ENCODE measurements at places on chromosomes 11 and 22.
A peak's percentile ranks its signal among the peaks of the same experiment; 100 is the strongest.

DNA sequence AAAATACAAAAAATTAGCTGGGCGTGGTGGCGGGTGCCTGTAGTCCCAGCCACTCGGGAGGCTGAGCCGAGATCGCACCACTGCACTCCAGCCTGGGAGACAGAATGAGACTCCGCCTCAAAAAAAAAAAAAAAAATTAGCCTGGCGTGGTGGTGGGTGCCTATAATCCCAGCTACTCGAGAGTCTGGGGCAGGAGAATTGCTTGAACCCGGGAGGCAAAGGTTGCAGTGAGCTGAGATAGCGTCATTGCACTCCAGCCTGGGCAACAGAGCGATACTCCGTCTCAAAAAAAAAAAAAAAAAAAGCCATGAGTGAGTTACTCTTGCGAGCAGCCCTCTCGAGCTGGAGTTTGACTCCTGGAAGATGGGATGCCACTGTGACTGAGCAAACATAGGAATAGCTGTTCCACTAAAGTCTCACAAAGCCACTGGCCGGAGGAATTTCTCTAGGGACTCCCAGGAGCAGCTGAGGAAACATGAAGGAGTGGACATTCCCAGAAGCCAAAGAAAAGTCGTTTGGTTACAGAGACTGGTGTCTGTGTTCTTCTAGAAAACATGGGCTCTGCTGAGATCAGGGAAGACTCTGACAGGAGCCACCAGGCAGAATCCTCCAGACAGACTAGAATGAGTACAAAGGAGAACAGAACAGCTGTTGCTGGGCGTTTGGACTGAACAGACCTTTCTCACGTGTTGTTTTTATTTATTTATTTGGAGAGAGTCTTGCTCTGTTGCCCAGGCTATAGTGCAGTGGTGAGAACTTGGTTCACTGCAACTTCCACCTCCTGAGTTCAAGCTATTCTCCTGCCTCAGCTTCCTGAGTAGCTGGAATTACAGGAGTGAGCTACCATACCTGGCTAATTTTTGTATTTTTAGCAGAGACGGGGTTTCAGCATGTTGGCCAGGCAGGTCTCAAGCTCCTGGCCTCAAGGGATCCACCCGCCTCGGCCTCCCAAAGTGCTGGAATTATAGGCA lies 32.4 kb upstream of the MYH9 start:
- no peak overlapping the region for H3K4me3 ChIP-seq
- no peaks in the 10 kb centered on the region for H3K27me3 ChIP-seq
- DNase-seq = no peak
- H3K4me1 ChIP-seq = peaks cover 29% of the 10 kb centered on the region
- H3K27ac ChIP-seq = no peak overlapping the region

- H3K27ac ChIP-seq = no peak overlapping the region
- peak; percentile 27 for DNase-seq
- no peaks in the 10 kb centered on the region for H3K36me3 ChIP-seq
- H3K4me3 ChIP-seq = no peak overlapping the region
- H3K4me1 ChIP-seq = peaks cover 14% of the 10 kb centered on the region
These were observed 85.2 kb downstream of the CCDC81 start for GRCh38 chr11:86459682-86460460.

DNA sequence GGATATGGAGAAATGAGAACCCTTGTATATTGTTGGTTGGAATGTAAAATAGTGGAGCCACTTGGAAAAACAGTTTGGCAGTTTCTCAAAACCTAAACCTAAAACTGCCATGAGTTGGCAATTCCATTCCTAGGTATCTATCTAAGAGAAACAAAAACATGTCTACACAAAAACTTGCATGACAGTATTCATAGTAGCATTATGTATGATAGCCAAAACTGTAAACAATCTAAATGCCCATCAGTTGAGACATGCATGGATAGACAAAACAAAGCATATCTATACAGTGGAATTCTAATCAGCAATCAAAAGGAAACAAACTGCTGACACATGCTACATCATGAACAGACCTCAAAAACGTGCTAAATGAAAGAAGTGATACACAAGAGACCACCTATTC lies 34.9 kb downstream of the TRAF6 start:
- no peaks in the 10 kb centered on the region for H3K4me1 ChIP-seq
- H3K4me3 ChIP-seq = no peak overlapping the region

- no peak for DNase-seq
- H3K27me3 ChIP-seq = peaks cover 31% of the 10 kb centered on the region
- no peaks in the 10 kb centered on the region for H3K36me3 ChIP-seq
- H3K4me1 ChIP-seq = no peaks in the 10 kb centered on the region
- H3K27ac ChIP-seq = no peak overlapping the region
- no peak overlapping the region for H3K4me3 ChIP-seq
These were observed 601.8 kb downstream of the INSC start for GRCh38 chr11:15716550-15716949.

GRCh38 chr11:76671237-76671592 lies 668 bp upstream of the LRRC32 start:
- H3K27me3 ChIP-seq = peaks cover 6% of the 10 kb centered on the region
- no peak for DNase-seq
- H3K27ac ChIP-seq = no peak overlapping the region
- H3K4me1 ChIP-seq = peaks cover 11% of the 10 kb centered on the region
- no peaks in the 10 kb centered on the region for H3K36me3 ChIP-seq

DNA sequence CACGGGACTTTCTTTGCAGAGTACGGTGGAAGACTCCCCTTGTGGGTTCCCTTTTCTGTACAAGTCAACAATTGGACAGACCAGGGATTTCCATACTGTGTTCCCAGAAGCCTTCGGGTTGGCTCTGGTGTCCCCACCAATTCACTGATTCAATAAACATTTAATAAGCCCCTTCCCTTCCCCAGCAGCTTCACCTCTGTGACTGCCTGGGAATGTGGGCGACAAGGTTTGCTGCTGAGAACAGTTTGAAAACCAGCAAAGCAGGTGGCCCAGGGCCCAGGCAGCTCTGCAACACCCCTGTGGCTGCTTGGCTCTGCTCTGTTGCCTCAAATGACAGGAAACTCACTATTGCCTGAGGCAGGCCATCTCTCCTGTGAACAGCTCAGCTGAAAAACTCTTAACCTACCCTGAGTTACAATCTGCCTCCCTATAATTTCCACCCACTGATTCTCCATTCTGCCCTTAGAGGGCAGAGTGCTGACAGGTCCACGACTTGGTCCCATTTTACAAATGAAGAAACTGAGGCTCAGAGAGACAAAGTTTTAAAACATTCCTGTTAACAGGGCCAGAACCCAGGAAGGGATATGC lies 10.4 kb downstream of the ADORA2A start:
- no peaks in the 10 kb centered on the region for H3K4me1 ChIP-seq
- H3K27ac ChIP-seq = no peak overlapping the region
- DNase-seq = no peak
- no peak overlapping the region for H3K4me3 ChIP-seq
- H3K36me3 ChIP-seq = no peaks in the 10 kb centered on the region
- no peaks in the 10 kb centered on the region for H3K27me3 ChIP-seq

DNA sequence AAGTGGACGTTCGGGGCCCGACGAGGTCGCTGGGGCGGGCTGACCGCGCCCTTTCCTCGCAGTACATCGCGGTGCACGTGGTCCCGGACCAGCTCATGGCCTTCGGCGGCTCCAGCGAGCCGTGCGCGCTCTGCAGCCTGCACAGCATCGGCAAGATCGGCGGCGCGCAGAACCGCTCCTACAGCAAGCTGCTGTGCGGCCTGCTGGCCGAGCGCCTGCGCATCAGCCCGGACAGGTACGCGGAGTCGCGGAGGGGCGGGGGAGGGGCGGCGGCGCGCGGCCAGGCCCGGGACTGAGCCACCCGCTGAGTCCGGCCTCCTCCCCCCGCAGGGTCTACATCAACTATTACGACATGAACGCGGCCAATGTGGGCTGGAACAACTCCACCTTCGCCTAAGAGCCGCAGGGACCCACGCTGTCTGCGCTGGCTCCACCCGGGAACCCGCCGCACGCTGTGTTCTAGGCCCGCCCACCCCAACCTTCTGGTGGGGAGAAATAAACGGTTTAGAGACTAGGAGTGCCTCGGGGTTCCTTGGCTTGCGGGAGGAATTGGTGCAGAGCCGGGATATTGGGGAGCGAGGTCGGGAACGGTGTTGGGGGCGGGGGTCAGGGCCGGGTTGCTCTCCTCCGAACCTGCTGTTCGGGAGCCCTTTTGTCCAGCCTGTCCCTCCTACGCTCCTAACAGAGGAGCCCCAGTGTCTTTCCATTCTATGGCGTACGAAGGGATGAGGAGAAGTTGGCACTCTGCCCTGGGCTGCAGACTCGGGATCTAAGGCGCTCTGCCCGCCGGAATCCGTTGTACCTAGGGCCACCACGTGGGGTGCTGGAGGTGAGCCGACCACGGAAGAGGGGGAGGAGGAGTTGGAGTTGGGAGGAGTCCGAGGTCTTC lies 771 bp downstream of the MIF start:
- H3K36me3 ChIP-seq = peaks cover 23% of the 10 kb centered on the region
- H3K27me3 ChIP-seq = no peaks in the 10 kb centered on the region
- H3K4me1 ChIP-seq = peaks cover 31% of the 10 kb centered on the region
